Astrocyte (in vitro differentiated cells and primary cell): ENCODE measurements at places on chromosomes 12 and 14.

DNA sequence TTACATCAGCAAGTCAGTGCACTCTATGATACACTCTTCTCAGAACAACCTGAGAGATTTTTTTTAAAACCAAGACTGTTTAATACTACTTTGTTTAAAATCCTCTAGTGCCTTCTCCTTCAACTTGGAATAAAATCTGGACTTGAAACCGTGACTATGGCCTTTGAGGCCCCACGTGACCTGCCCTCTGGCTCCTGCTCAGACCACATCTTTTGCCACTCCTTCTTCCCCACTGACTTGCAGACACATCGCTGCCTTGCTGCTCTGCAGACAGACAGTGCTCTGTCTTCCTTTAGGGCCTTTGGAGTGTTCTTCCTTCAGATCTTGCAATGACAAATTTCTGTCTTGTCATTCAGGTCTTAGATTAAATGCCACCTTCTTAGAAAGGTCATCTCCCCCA is 48.5 kb downstream of the TTC8 start:
- no peak for DNase-seq

DNA sequence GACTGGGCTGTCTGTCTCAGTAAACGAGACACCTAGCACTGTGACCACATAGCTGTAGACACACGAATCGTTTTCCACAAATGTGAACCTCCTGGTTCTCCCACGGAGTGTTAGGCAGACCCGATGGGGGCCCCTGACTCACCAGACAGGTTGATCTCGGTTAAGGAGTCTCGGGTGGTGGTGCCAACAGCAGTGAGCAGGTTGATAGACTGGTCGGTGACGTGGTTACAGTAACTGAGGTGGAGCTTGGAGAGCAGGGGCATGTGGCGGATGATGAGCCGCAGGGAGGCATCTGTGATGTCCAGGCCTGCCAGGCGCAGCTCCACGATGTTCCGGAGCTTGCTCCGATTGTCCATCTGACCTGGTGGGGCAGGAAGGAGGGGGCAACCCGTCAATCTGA is 39.8 kb downstream of the RNF34 start:
- DNase-seq: no peak

DNA sequence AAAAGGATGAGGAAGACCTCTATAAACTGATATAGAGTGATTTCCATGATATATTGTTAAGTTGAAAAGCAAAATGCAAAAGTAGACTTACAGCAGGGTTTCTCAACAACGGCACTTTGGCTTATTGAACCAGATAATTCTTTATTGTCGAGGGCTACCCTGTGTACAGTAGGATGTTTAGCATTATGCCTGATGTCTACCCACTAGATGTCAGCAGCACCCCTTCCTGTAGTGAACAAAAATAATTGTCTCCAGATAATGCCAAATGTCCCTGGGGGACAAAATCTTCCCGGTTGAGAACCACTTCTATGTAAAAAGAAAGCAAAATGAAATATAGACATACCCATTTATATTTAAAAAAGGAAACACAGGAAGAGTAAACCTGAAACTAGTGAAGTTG is 32.4 kb downstream of the ABCD2 start:
- no peak for DNase-seq

- DNase-seq: no peak
Observed at GRCh38 chr14:105050551-105050897, 14.7 kb downstream of the GPR132 start.

DNA sequence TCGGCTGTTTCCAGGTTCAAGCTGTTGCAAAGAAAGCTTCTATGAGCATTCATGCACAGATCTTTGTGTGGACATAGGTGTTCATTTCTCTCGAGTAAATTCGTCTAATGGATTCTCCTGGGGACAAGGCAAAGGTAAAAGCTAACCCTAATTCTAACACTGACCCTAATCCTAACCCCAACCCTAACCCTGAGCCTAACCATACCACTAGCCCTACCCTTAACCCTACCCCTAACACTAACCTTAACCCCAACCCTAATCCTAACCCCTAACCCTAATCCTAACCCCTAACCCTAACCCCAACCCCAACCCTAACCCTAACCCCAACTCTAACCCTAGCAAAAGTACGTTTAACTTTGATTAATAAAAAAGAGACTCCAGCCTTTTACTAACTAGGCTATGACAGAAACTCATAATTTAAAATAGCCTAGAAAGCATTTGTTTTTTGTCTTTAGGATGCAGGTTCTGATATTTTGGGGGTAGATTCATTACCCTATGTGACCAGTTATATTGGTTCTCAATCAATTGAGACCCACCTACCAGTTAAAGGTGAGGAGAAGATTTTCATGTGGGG is 27.6 kb upstream of the RFLNA start:
- no peak for DNase-seq

DNA sequence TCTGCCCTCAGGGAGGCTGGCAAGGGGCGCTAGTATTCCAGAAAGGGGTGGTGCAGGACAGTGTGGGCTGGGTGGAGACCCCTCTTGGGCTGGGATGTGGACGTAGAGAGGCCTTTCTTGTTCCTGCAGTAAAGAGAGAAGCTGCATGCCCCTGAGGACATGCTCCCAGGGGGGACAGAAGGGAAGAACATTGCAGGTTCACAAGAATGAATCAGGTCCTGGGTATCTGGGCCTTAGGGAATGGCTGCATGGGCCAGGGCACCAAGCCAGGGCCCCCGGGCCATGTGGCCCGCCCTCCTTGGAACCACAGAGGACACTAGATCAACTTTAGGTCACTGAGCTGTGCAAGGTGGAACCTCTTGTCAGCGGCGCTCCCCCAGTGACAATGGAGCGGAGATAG is 51.8 kb downstream of the ZNF664 start:
- no peak for DNase-seq

GRCh38 chr12:101819467-101819866 is 11.3 kb downstream of the GNPTAB start:
- DNase-seq: no peak

GRCh38 chr14:106347291-106347778 is 821.0 kb downstream of the TMEM121 start:
- DNase-seq: no peak

DNA sequence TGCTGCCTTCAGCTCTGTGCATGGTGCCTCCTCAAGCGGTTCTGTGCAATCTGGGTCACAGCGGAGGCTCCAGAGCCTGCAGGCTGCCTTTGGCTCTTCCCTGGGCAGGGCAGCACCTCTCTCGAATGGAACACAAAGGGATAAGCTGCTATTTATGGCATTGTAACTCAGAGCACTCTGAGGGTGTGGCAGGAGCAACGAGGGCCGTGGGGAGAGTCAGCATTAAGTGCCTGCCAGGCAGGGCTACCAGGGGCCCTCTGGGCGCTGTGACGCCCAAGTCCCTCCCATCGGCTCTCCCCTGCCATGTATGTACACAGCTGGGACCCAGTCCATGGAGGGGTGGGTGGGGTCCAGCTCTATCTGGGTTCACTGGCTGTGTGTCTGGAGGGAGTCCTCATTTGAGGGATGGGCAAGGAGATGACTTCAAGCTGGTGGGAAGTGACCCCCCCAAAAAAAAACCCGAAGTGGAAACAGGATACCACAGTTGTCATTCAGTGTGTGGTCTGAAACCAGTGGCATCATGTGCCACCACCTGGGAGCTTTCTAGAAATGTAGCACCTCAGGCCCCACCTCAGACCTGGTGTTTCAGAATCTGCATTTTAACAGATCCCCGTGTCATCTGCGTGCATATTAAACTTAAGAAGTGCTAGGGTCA is 44.0 kb upstream of the OAS1 start:
- no peak for DNase-seq

GRCh38 chr12:60849723-60850122 is 1253.9 kb downstream of the SLC16A7 start:
- no peak for DNase-seq

- DNase-seq: no peak
Observed at GRCh38 chr14:64541261-64541971, 875 bp downstream of the HSPA2 start.

GRCh38 chr12:86723326-86723725 is 467.1 kb upstream of the MGAT4C start:
- no peak for DNase-seq

GRCh38 chr12:88314706-88315105 is 172.6 kb downstream of the TMTC3 start:
- no peak for DNase-seq

GRCh38 chr14:89368490-89369477 is 48.2 kb downstream of the FOXN3 start:
- DNase-seq: no peak

GRCh38 chr12:53973236-53974042 is 513 bp downstream of the HOXC11 start:
- no peak for DNase-seq

DNA sequence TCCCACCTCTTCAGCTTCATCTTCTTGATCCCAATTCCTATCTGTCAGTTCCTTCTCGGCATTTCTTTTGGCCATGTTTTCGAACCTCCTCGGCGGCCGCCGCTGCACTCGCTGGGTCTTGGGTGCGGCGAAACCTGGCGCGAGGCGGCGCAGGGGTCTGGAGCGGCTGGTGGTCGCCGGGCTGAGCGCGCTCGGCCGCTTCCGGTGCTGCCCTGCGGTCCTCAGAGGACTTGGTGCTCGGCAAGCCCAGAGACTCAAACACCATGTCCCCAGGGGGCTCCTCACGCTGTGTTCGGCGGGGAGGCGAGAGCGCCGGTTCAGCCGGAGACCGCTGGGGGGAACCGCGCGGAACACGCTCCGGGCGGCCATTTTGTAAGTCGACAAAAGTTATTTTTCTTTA is 51.8 kb downstream of the PPP1R36 start:
- DNase-seq: no peak

DNA sequence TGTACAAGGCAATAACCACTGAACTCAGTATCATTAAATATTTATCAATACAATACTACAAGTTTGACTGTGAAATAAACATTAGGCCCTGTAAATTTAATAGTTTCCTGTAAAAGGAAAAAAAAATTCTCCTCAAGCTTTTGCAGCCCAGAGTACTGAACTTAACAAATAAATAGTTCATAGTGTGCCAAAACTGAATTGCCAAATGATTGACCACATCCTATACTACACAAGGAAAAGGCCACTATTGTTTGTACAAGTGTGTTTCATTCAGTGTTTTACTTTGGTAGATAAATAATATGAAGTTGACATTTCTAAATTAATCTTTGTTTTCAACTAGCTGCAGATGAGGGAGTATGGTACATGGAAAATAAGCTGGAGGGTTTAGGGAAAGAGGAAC is 379.6 kb downstream of the FLRT2 start:
- no peak for DNase-seq

DNA sequence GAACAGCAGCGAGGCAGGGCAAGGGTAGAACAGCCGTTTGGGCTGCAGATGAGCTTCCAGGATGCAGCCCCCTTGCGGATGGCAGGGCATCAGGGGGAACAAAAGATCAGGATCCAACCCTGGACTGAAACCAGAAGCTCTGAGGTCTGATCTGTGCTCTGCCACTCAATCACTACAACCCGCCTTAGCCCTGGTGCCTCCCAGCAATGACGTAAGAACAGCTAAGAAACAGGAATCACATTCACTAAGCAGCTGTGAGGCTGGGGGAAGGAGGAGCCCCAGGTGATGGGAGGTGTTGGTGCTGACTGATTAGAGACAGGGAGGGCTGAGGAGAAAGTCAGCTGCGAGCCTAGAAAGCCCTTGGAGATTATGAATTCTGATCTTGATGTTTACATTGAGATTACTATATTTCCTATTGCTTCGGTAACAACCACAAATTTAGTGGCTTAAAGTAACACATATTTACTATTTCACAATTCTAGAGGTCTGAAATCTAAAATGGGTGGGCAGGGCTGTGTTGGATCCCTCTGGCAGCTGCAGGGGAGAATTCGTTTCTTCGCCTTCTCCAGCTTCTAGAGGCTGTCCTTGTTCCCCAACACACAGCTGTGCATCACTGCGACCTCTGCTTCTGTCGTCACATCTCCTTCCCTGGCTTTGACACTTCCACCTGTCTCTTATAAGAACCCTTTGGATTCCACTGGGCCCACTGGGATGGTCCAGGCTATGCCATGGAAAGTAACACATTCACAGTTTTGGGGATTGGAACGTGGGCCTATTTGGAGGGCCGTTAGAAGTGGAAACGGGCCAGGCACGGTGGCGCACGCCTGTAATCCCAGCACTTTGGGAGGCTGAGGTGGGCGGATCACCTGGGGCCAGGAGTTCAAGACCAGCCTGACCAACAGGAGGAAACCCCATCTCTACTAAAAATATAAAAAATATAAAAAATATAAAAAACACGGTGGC is 6.1 kb upstream of the CD9 start:
- no peak for DNase-seq

- no peak for DNase-seq
Observed at GRCh38 chr12:101166866-101167265, 43.2 kb downstream of the SLC5A8 start.

- no peak for DNase-seq
Observed at GRCh38 chr12:122121745-122122144, 43.2 kb downstream of the MLXIP start.

- no peak for DNase-seq
Observed at GRCh38 chr12:57769594-57769993, 2.3 kb downstream of the METTL1 start.

DNA sequence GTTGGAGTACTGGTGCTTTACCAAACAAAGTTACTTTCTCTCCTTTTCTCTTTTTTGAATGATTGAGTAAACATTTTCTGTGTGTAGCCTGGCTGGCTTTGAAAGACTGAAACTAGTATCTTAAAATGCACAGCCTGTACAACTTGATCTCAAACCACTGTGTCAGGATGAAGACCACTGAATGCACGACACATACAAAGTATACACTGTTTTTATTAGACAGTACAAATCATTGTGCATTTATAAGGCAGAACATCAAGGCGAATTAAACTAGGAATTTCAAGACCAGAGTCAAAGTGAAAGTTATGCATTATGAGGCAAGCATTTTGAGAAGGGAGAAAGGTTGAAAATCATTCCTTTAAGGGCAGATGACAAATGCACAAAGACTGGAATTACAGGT is 59.0 kb downstream of the PIWIL1 start:
- no peak for DNase-seq

GRCh38 chr14:103629503-103630121 is 601 bp downstream of the KLC1 start:
- no peak for DNase-seq

GRCh38 chr14:101970830-101971400 is 6.5 kb downstream of the DYNC1H1 start:
- no peak for DNase-seq

GRCh38 chr12:114403690-114404066 is 2.3 kb downstream of the TBX5 start:
- DNase-seq: no peak
